ENCODE measurements at places on chromosomes 4 and X.

- DNase-seq = no peak
Observed at GRCh38 chr4:148332486-148332885, 109.7 kb downstream of the NR3C2 start.

DNA sequence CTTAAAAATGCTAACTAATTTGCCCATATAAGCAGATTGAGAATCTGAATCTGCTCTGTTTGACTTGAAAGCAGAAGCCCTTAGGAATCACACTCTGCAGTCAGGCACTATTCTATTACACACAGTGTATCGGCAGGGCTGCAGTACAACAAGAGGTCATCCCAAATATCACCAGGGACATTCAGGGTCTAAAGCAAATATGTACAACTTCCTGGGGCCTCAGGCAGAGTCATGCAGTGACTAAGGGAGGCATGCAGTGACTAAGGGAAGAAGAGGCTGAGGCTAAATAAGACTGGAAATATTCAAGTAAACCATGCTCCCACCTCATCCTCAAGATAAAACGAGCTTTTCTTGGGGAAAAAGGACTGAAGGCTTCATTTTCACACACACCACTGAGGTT lies 20.9 kb downstream of the MAPK10 start:
- DNase-seq = no peak

DNA sequence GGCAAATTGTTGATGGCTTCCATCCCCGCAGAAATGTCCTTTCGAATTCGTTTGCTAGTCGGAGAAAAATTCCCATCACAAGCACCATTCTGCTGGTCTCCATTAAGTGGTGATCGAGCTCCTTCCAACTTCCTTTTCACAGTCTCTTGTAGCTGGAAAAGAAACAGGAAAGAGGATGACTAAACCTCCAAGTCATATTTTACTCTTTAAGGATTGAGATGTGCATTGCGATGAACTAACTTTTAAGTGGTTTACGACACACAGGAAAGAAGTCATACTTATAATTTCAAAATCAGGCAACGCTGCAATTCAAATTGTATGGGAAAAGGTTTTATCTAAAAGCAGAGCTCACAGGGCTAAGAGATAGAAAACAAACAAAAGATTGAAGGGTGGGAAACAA lies 225.2 kb downstream of the MGST2 start:
- DNase-seq = no peak

DNA sequence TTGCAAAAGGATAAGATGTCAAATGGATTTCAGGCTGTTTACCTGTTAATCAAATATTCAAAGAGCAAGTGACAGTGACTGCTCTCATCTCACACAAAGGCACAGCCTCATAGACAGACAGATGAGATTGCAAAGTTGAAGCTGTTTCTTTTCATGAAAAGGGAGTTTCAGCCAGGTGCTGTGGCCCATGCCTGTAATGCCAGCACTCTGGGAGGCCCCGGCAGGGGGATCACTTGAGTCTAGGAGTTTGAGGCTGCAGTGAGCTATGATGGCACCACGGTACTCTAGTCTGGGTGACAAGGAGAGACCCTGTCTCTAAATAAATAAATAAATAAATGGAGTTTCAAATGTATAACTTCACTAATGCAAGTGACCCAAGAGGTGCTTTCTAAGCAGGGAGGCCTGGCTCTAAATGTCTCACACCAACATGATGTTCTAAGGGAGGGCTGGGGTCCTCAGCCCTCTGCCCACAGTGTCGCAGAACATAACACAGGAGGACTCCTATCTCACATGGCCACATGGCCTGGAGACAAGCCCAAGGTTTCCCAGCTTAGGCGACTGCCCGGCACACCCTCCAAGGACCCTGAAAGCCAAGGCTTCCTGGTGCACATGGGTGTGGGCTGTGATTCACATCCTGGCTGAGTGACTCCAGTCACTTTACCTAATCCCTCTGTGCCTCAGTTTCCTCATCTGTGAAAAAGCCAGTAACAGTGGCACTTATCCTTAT lies 26.8 kb downstream of the PPP2R2C start:
- no peak for DNase-seq

GRCh38 chr4:40804598-40804997 lies 54.8 kb downstream of the NSUN7 start:
- DNase-seq = no peak

DNA sequence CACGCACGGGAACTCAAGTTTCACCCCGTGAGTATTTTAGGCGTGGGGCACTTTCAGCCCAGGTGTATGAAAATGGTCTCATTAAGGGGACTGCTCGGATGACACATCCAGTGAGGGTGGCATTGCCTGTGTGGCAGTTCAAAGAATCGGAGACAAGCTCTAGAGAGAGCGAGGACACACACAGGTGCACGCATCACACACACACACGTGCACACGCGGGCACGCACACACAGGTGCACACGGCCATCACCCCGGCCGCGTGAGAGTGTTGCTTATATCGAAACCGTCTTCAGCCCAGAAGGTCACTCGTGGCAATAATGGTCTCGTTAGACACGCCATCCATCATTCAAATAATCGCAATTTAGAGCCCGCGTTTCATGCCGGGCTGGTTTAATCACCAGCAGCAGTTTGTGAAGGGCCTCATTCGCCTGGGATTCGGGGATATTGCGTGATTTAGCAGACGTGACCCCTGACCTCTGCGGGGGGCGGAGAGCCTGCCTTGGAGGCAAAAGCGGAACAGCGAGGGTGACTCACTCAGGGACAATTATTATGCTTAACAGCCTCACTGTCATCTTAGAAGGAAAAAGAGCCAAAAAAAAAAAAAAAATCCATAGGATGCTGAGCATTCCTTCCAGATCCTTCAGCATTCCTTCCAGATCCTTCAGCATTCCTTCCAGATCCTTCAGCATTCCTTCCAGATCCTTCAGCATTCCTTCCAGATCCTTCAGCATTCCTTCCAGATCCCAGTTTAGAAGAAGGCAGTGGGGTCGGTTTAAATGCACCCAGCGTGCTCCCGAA lies 89.4 kb upstream of the PPP2R3B start:
- DNase-seq = no peak

Measured in bone marrow (tissue), 2 donors.